ENCODE measurements at places on chromosomes 16 and 17. TPM values are rescaled to one million over a fixed set of nuclear protein-coding genes. Genes with fewer than 3 reads are reported as not detected.

DNA sequence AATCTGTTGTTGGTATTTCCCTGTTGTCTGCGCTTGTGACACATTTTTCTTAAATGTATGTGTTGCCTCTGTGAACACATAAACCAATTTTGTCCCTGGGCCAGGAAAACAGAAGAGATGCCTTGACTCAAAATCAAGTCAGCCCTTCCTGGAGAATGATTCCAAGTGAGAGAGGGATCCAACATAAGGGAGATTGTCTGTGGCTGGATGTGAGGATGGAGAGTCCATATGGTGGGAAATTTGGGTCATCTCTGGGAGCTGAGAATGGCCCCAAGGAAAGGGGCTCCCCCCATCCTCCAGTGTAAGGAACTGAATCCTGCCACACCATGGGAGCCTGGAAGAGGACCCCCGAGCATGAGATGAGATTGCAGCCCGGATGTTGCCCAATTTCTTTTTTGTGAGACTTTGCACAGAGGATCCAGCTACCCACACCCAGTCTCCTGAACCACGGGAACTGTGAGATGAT, 13.5 kb downstream of the CRYM start:
- DNase-seq = peak; percentile 62
- peak overlapping the region; percentile 17 for H3K27ac ChIP-seq
- no peaks in the 10 kb centered on the region for H3K27me3 ChIP-seq
- no peaks in the 10 kb centered on the region for H3K36me3 ChIP-seq
- H3K4me3 ChIP-seq = no peak overlapping the region
- peaks cover 23% of the 10 kb centered on the region for H3K4me1 ChIP-seq

- H3K36me3 ChIP-seq = no peaks in the 10 kb centered on the region
- H3K27ac ChIP-seq = no peak overlapping the region
- no peaks in the 10 kb centered on the region for H3K4me1 ChIP-seq
- DNase-seq = no peak
- no peaks in the 10 kb centered on the region for H3K27me3 ChIP-seq
Observed at GRCh38 chr16:9909072-9909825, 273.0 kb downstream of the GRIN2A start.

DNA sequence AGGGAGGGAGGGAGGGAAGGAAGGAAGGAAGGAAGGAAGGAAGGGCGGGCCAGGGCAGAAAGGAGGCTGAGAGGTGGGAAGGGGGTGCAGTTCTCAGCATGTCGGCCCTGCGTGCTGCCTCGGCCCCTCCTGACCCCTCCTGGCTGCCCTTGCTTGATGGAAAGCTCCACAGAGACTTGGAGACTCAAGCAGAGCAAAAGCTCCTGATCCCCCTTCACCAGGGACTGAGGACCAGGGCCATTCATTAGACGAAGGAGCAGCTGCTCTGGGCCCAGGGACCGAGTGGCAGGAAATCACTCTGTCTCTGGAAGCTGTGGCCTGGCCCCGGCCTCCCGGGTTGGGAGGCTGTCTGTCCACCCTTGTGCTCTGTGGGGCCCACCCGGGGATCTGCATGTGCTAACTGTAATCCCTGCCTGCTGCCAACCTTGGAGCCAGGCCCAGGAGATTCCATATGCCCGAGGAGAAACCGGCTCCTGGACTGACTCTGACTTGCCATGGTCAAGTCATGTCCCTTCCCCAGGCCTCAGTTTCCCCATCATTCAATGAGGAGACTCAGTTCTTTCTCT, 27.4 kb upstream of the C1QL1 start:
- no peaks in the 10 kb centered on the region for H3K36me3 ChIP-seq
- no peak overlapping the region for H3K4me3 ChIP-seq
- no peaks in the 10 kb centered on the region for H3K4me1 ChIP-seq
- no peak for DNase-seq
- no peak overlapping the region for H3K27ac ChIP-seq

DNA sequence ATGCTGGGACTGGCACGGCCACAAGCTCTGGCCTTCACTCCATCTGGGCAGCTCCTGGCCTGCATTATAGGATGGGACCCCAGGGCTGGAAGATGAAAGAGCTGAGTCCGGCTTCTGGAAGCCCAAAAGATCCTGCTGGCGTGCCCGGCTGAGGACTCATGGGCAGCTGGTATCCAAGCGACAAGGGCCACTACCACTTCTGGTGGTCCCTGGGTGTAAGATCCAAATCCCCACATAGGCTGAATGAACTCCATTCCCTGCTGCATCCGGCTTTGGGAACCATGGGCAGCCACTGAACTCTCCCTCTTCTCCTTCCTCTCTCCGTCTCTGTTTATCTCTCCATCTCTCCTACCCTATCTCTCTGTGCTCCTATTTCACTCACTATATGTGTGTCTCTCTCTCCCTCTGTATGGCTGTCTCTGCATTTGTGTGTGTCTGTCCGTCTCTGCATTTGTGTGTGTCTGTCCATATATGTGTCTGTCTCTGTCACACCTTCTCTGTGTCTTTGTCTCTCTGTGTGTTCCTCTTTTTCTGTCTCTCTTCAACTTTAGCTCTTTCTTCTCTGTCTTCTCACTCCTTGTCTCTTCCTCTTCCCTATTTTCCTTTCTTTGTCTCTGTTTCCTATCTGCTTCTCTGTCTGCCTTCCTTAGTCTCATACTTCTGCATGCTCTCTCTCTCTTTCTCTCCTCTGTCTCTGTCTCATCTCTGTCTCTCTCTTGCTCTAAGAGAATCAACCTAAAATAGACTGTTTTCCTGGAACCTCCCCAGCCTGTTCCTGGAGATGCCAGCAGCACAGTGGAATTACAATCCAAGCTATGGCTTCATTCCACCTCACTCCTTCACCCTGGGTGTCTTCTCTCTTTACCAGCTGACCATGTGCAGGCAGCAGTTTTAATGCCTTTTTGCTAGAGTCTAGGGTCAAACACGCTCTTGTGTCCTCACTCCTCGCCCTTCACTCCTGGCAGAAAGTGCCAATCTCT, 60.4 kb upstream of the IRX6 start:
- H3K4me3 ChIP-seq = no peak overlapping the region

GRCh38 chr17:81187120-81187519, 21.1 kb upstream of the AATK start:
- no peak overlapping the region for H3K4me3 ChIP-seq
- H3K27ac ChIP-seq = no peak overlapping the region
- H3K27me3 ChIP-seq = no peaks in the 10 kb centered on the region
- DNase-seq = no peak

- no peak overlapping the region for H3K4me3 ChIP-seq
- H3K27me3 ChIP-seq = no peaks in the 10 kb centered on the region
- DNase-seq = no peak
Observed at GRCh38 chr17:28864991-28865849, 10.4 kb downstream of the ERAL1 start.

- H3K4me3 ChIP-seq = no peak overlapping the region
- H3K27ac ChIP-seq = no peak overlapping the region
- H3K27me3 ChIP-seq = no peaks in the 10 kb centered on the region
Observed at GRCh38 chr16:85683363-85683762, 5.4 kb downstream of the GINS2 start.

GRCh38 chr17:50835301-50836234, at the start of gene WFIKKN2:
Gene WFIKKN2 (plus strand): TSS chr17:50835586. CDS start chr17:50835938, 352 bp downstream.
- H3K36me3 ChIP-seq = no peaks in the 10 kb centered on the region
- DNase-seq = no peak
- no peak within 1 kb of the TSS for H3K27ac ChIP-seq
- peaks cover 13% of the 10 kb centered on the region for H3K27me3 ChIP-seq
- no peak within 1 kb of the TSS for H3K4me3 ChIP-seq

GRCh38 chr17:15418781-15419180, 48.6 kb downstream of the CDRT4 start:
- no peak overlapping the region for H3K4me3 ChIP-seq
- H3K4me1 ChIP-seq = no peaks in the 10 kb centered on the region
- H3K27ac ChIP-seq = no peak overlapping the region
- H3K36me3 ChIP-seq = no peaks in the 10 kb centered on the region

GRCh38 chr16:67641779-67642708, 2.9 kb upstream of the CARMIL2 start:
- no peak overlapping the region for H3K4me3 ChIP-seq
- peak; percentile 67 for DNase-seq
- H3K36me3 ChIP-seq = peaks cover 14% of the 10 kb centered on the region
- H3K27me3 ChIP-seq = peaks cover 4% of the 10 kb centered on the region
- no peak overlapping the region for H3K27ac ChIP-seq

The ASPA gene
- 0.63 TPM for total RNA-seq

The HIGD1B gene
- total RNA-seq = not detected

The UBB gene
- 786 TPM for total RNA-seq

The LPO gene
- total RNA-seq = not detected

All from GM23248 (cell line).